ENCODE measurements at places on chromosomes 11 and 22.

GRCh38 chr11:86473991-86474833, 99.5 kb downstream of the CCDC81 start:
- no peak for DNase-seq

DNA sequence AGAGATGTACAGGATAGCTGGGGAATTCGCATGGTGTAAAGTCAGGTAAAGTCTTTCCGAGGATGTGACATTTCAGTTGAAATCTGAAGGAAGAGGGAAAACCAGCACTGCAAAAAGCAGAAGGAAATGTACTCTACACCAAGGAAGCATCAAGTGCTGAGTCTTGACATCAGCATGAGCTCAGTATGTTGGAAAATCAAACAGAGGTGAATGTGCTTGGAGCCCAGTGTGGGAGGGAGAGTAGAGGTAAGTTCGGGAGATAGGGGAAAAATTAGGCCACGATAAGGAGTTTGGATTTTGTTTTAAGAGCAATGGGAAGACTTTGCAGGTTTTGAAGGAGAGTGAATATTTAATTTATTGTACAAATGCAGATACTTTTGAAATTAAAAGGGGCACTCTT, 484.0 kb downstream of the NTM start:
- no peak for DNase-seq

DNA sequence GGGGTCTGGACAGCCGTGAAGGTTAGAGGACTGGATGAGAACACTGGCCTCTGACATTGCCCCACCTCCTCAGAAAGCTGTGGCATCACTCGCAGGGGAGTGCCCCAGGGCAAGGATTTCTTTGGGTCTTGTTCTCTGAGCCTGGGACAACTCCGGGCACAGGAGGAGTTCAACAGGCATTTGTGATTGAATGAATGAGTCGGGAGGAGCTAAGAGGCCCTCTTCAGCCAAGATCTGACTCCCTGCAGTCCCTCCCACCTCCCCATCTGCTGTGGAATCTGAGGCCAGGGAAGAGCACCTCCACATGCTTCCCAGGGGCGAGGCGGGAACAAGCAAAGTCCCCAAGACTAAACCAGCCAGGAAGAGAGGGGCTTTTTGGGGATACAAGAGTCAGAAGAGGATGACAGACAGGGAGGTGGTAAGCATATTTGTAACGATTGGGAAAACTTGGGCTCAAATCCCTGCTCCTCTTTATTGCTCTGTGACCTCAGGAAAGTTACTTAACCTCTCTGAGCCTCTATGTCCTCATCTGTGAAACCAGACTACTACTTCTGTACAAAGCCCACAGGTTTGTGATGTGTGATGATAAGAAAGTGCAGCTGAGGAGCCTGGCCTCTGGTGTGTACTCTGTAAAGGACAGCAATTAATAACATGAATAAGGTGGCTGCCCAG, 6.4 kb downstream of the TP53I11 start:
- DNase-seq, result no peak

DNA sequence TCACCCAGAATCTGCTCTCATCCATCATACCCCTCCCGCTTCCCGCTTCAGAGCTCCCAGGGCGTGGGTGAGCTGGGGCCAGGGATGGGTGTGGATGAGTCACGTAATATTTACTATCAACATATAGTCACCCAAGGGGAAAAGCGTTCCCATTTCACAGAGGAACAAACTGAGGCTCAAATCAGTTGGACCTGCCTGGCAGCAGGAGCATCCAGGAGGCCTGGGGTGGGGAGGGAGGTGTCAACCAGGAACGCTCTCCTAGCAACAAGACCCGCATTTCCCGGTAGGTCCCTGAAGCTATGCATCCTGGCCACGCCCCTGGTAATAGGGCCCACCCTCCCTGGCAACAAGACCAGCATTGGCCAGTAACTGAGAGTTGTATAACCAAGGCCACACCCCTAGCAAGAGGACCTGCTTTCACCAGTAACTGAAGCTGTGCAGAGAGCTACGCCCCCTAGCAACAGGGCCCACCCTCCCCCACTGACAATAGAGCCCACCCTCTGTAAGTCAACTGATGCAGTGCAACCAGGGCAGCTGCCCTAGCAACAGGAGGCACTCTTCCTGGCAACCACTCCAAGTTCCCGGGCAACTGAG, 32.7 kb upstream of the TXNRD2 start:
- DNase-seq, result no peak

DNA sequence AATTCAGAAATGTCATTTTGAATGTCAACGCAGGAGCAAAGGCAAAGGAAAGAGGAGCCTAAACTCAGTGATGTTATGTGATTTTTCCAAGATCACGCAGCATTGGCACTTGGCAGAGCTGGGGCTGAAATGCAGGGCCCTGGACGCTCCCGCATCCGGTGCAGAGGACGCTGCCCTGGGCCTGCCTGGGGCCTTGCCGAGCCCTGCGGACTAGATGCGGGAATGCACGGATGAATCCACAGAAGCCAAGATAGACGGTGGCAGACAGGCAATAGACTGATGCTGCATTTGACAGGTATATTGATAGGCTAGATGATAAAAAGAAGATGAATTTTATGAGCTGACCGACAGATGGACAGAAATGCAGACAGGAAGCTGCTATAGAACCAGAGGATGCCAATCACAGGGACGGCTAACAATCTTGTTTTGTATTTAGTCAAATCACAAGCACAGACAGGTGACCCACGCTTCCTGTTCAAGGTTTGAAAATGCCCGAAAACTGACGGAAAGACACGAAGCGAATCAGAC, 696 bp upstream of the MARK2 start:
- no peak for DNase-seq

DNA sequence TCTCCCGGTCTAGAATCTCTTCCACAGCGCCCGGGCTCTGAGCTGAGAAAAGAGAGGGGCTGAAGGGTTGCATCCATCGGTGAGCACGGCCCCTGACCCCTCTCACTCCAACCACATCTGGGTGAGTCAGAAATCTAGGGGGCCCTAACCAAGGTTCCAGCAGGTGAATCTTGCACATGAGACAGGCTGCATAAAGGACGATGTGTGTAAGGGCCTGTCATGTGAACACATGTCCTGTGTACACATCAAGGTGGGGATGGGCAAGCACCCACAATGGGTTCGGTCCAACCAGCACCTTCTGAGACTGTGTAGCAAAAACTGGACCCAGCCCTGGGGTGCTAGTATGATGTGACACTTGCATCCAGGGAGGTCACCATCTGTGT, 1.2 kb downstream of the BET1L start:
- DNase-seq, result no peak

- no peak for DNase-seq
Observed at GRCh38 chr11:78906566-78906965, 331.9 kb upstream of the NARS2 start.

GRCh38 chr11:13183094-13183825, 94.3 kb upstream of the BMAL1 start:
- DNase-seq, result no peak

DNA sequence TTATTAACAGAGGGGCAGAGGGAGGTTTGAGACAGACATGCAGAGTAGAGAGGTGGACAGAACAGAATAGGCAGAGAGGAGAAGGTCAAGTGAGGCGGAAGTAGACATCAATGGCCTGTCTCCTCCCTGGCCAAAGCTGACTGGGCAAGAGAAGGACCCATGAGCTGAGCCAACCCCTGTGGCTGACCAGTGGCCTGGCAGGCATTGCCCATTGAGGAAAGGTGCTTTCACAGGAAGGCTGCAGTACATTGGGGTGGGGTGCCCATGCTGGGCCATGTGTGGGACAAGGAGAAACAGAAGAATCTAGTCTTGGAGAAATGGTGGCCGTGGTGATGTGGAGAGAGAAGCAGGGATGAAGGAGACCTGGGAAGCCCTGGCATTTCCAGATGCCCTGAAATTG, 76.0 kb downstream of the MYEOV start:
- no peak for DNase-seq

GRCh38 chr11:45332276-45332934, 46.3 kb upstream of the SYT13 start:
- peak; percentile 59 for DNase-seq

GRCh38 chr11:70544067-70544773, 145.9 kb downstream of the CTTN start:
- DNase-seq, result no peak

GRCh38 chr11:134331354-134332188, at the start of gene GLB1L2:
GLB1L2 (plus strand) TSS chr11:134331988; CDS start chr11:134332062, 74 bp downstream.
- DNase-seq, result peak; percentile 89

GRCh38 chr11:103906291-103906867, 130.1 kb upstream of the DDI1 start:
- no peak for DNase-seq

GRCh38 chr11:73414977-73415651, 38.9 kb downstream of the RELT start:
- DNase-seq, result no peak

GRCh38 chr11:7575841-7576725, 62.3 kb downstream of the PPFIBP2 start:
- DNase-seq, result peak; percentile 50

DNA sequence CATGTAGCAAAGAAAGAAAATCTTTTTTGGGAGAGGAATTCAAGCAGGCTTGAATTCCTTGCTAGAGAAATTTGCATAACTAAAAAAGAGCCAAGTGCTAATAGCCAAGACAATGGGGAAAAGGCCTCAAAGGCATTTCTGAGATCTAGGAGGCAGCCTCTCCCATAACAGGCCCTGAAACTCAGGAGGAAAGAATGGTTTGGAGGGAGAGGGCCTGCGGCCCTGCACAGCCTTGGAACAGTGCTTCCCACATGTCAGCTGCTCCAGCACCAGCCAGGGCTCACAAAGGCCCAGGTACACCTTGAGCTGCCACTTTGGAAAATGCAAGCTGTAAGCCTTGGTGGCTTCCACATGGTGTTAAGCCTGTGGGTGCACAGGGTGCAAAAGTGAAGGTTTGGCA, 55.5 kb upstream of the TSPAN18 start:
- no peak for DNase-seq

DNA sequence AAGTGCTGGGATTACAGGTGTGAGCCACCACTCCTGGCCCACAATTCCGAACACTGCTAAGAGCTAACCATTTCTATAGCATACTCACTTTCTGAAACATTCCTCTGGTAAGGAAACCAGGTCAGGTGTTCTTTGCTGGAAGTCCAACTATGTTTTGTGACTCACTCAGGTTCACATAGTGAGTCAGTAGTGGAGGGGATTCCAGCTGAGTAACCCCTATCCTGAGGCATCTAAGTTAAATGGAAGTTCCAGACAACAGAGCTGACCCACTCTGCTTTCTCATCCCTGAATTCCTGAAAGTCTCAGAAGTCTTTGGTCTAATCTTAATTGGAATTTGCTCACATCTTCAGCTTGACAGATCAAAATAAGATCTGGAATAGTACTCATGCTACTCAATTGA, 3.0 kb upstream of the CHRNA10 start:
- DNase-seq, result no peak

- no peak for DNase-seq
Observed at GRCh38 chr22:20319041-20319744, 667 bp downstream of the DGCR6L start.

DNA sequence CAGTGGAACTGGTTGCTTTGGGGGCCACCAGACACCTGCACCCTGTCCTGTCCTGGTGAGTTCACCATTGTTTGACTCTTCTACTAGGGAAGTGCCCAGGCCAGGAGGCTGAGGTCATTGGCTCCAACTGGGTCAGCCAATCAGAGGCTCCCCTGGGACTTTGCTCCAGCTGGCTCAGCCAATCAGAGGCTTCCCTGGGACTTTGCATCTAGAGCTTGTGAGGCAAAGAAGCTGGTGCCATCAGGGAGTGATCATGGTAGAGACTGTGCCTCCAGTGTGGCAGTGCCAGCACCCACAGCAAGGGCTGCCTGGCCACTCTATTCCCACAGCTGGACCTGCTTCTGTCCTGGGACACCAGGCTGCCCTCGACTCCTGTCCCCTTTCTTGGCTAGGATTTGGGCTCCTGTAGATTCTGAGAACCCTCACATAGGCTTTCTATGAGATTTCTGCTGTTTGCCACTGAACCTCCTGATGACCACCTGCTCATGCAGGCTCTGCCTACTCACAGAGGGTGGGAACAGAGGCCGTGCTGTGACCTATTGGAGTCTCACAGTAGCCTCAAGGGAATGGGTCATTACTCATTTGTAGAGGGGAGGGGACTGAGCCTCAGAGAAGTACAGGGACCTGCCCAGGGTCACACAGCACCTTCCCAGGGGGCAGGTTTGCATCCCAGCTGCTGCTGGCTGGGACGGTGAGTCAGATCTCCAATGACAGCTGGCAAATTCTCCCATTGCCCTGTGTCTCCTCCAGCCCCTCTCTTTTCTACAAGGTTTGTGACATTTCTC, 59.2 kb upstream of the SHISAL1 start:
- DNase-seq, result no peak

DNA sequence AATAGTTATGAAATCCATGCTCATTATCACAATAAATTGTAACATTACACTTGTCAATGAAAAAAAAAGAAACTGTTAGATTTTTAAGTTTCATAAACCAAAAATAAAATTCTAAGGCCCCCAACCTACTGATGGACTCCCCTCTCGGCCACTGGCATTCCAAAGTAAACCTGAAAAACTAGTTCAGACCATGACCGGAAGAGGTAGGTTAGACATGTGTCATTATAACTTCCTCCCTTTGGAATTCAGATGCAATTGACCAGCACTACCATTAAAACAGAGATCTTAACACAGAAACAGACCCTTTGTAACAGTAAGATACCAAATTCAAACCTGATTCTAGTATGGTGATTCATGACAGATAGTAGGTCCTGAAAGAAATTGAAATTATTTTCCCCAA, 12.9 kb downstream of the OR10A6 start:
- no peak for DNase-seq

DNA sequence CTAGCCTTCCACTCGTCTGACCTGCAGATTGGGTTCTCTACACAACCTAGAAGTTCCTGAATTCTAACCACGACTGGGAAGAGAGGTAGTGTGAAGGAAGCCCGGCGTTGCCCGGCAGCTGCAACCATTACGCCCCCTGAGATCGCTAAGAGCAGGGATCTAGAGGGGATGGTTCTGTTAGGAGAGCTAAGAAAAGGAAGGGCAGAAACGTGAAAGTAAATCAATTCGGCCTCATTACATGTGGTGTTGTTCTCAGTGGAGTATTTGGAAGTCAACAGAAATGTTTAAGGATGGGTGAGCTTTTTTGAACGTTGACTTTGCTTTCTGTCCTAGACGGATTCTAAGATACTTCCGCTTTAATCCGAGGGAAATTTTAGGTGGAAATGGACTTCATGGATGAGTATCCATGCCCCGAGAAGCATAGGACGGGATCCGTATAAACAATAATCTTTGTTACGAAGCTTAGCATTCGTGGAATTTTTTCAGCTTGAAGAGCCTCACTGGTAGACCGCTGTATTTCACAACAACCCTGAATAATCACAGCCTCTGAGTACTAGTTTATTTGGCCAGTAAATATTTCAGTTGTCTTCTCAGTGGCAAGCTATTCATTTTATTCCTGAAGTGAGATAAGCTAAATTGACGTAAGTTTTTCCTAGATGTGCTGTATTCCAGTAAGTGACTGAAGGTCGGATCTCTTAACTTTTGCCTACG, 629 bp downstream of the ATP5MG start:
- no peak for DNase-seq

GRCh38 chr11:95563173-95563572, 226.4 kb downstream of the FAM76B start:
- DNase-seq, result no peak

GRCh38 chr22:38028344-38029130, 28.7 kb upstream of the PICK1 start:
- no peak for DNase-seq

- peak; percentile 22 for DNase-seq
Observed at GRCh38 chr22:20583471-20583922, 76.1 kb downstream of the MED15 start.

GRCh38 chr11:63888170-63889086, 28.5 kb downstream of the RCOR2 start:
- peak; percentile 71 for DNase-seq
